ENCODE measurements at places on chromosomes 4 and X.

- DNase-seq, result no peak
Measured at GRCh38 chr4:61440321-61440720, 240.2 kb downstream of the ADGRL3 start.

- DNase-seq, result no peak
Measured at GRCh38 chrX:16573781-16574180, 76.2 kb upstream of the S100G start.

- DNase-seq, result no peak
Measured at GRCh38 chr4:15504041-15504440, 34.4 kb downstream of the CC2D2A start.

GRCh38 chr4:1126506-1126905 lies 13.1 kb upstream of the RNF212 start:
- DNase-seq, result no peak

Measured in hematopoietic multipotent progenitor cell (in vitro differentiated cells).